ENCODE measurements at places on chromosomes 7 and 10.

DNA sequence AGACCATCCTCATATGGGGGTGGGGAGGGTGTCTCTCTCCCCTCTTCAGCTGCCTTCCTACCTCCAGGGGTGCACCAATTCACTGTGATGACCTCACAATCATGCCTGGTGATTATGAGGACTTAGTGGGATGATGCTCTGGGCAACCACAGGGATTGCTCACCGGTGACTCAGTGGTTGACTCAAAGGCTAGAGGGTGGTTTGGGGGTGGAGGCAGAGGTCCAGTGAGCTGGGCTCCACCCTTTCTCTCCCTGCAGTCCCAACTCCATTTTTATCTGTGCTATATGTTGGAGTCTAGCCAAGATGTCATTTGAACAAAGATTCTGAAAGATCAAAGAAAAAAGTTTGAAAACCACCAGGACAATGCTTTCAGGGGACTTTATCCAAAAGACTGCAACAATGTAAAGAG lies 286.9 kb downstream of the KCNMA1 start:
- peak; percentile 13 for DNase-seq

DNA sequence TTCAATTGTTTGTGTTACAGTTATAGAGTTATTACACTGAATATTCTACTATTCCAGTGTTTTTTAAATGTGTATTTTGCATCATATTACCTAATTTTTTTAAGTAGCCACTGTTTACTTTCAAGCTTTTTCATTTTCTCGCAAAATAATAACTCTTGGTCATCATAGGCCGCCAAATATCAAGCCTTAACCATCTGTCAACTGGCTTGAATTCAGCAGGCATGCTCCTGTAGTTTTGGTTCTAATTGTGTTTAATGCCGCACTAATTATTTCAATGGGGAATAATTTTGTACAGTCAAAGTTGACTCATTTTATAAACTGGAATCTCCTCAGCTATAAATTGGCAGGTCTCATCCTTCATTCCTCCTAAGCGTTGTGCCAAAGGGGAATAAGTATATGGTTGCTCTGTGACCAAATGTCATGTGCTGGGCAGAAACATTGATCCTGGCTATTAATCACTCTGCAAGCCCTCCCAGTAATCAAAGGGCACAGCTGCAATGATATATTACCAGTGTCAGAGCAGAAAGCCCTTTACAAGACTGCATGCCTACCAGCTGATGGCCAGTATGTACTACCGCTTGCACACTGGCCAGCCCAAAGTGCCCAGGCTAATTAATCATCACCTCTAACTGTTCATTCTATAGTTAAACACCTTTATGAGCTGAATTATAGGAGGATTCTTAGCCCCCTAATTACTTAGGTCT lies 74.8 kb downstream of the SKAP2 start:
- no peak for DNase-seq

DNA sequence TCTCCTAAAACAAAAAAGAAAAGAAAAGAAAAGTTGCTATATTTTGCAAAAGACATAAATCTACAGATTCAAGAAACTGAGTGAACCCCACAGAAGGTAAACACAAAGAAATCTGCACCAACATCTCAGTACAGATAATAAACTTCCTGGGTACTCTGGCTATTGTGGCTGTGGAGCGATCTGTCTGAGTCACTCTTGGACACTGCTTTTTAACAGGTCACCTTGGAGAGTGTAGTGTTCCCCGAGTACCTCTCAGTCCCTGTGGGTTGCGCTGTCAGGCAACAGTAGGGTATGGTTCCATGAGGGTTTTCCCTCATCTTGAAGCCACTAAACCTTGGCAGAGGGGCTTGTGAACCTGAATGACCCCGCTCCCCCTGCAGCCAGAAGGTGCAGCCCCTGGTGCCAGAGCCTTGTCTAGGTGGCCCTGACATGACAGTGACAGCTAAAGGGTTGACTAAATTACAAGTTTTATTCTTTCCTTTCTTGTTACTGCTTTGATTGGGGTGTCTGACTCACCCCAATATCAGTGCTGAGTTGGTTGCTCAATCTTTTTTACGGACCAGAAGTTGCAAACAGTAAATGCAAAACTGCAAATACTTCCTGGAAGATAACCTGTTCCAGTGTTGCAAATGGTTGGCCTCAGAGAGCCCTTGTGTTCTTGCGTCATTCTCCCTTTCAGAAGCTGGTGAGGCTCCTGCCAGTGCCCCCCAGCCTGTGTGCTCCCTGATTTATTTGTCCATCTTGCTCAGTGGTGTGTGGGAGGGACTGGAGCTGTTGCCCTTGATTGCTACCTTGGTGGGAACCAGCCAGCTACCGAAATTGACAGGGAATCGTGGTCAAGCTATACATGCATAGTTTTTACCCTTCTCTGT lies 30.6 kb downstream of the POR start:
- peak; percentile 39 for DNase-seq

DNA sequence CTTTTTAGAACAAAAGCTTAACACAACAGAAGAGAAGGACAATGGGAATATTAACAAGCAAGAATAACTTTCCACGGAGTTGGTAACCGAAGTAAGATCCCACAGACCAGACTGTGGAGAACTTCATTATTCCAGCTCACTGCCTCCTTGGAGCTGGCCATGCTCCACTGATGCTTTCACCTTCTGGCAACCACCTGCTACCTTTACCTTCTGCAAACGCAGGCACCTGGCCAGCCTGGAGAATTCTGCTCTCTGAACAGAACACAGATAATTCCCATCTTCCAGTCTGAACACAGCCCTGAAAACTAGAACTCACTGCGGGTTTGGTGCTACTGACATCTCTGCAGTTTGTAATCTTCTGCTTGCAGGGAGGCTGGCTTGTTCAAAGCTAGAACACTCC lies 66.5 kb downstream of the JAZF1 start:
- no peak for DNase-seq

DNA sequence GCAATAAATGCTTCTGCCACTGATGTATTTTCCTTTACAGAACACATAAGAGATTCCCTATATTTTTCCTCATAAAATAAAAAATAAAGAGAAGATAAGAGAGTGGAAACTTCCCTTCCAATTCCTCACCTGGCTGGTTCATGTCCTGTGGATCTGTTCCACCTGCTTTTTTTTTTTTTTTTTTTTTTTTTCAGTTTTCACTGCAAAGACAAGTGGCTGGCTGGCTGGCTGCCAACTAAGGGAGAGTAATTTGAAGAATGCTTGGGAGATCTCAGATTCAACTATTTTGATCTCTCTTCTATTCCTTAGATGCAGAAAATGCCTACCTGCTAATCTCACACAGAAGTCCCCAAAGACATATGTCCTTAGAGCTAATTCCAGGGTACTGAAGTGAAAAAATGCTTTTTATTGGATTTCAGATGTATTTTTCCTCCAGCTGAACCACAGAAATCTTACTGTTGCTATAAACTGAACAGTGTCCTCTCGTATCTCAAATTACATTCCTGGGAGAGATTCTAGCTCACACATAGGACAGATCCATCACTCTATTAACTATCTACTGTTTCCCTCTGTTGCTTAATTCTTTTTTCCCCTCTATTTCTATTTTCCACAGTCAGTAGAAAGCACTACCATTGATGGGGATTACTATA lies 120.8 kb downstream of the NRCAM start:
- DNase-seq = no peak

DNA sequence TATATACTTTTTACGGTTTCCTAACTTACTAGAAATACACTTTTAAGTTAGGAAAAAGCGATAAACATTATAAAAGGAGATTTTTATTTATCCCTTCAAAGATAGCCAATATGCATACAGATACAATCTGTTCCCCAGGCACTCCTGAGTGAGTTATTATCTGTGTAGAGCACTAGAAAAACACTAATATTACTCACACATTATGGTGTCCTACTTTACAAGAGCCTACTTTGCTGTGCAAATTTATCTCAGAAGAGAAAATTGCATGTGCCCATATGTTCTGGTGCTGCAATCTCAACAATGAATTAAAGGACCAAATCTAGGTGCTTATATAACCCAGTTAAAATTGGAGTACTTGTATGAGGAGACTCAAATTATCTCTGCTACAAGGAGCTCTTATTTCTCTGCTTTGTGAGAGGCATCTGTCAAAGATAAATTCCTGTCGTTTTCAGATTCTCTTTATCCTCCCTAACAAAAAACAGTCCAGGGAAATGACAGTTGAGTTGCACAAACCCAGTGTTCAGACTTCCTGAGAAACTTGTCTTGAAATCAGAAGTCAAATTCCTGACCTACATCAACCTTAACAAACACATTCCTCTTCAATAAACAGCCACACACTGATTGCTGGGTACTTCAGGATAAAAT lies 28.9 kb downstream of the CPA1 start:
- no peak for DNase-seq

GRCh38 chr7:24924375-24924774 lies 55.6 kb downstream of the OSBPL3 start:
- DNase-seq = peak; percentile 63

DNA sequence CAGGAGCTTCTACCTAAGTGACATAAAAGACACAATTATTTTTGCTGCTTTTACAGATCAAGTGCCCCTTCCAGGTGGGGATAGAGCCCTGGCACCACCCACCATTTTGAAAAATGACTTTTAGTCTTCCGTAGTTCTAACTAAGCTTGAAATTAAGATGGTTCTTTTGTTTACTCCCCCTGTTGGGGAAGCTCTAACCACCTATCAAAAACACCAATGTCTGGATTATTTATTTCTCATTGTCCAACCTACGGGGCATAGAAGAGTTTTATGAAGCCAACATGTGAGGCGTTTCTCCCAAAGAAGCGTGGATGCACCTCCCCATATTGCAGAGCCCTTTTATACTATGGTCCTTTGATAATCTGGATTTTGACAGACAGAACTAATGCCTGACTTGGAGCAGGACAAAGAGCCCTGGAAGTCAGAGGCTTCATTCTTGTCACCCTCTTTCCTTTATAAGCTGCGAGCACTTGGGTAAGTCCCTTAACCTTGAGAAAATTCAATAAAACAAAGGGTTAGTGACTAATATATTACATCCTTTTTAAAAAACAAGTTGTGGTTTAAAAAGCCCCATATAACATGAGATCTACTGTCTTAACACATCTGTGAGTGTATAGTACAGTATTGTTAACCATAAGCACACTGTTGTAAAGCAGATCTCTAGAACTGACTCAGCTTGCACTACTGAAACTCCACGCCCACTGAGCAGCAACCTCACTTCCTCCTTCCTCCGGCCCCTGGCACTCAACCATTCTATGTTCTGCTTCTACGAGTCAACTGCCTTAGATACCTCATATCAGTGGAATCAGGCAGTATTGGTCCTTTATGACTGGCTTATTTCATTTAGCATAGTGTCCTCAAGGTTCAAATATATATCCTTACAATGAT lies 67.5 kb downstream of the ATXN7L1 start:
- peak; percentile 96 for DNase-seq

DNA sequence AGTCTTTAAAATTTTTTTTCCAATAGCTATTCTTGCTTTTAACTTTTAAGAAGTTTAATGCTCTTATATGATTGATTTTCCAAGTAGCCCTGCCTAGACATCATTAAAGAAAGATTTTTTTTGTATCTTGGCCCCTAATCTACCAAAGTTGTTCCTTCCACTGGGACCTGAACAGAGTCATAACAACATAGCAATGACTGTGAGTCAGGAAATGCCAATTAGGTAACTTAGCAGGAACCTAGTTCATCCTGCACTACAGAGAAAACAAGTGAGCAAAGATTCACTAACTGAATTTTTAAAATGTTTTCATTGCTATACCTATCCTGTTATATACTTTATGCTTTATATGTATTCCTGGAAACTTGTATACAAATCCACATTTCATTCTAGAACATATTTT lies 284.7 kb downstream of the BICC1 start:
- no peak for DNase-seq

DNA sequence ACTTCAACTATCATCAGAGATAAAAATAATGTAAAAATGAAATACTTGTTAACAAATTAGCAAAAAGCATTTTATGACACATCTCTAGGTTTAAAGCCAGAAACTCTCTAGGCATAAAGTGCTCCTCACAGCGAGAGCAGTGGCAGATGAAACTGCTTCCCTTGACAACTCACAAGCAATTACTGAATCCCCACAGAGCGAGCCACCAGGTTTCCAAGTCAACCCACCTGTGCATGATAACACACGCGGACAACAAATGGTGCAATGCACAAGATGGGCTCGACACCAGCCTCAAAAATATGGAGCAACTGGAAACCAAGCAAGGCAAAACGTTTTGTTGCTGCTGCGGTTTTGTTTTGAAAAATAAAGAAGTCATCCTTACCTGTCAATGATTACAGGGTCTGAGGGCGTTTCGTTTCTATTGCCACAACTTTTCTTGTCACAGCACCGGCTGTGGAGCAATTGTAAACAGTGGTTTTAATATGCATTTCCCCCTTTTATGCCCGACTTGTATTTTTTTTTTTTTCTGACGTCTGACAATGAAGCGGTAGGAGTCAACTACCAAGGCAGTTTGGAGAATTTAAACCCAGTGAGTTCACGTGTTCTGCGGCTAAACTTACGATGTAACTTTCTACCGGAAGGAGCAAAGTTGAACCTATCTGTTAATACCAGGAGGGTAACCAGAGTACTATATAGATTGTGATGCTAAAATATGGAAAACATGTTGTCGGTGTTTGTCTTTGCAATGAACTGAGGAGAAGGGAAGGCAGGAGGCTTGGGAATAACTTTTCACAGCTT lies 7.0 kb downstream of the EBF3 start:
- no peak for DNase-seq

DNA sequence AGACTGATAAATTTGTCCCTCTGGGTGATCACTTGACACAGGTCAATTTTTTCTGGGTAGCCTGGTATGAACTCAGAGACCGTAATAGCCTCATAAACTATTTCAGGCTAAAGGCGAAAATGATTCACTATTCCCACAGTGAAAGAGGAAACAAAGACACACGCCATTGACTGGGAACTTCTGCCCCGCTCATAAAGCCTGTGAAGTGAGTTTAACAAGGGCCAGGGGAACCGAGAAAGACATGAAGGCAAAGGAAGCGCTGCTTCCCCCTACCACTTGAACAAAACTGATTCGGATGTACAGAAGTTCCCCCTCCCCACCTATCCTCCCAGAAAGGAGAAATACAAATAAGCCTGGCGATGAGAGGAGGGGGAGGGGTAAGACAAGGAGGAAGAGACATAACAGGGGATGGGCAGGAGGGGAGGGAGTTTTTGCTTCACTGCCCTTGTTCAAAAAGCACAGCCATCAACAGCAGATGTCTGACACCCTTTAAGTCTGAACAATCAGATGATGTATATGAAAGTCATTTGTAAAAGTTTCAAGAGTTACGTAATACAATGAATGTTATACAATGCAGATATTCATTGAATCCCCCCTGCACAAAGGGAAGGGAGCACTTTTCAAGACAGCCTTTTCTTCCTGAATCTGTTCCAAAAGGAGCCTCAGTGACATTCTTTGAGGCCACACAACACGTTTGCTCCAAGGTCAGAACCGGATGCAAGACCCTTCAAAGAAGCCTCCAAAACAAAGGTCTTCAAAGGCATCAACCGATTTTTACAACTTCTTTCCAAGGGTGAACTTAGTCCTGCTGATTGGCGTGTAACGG lies 734 bp downstream of the ABCB4 start:
- DNase-seq = no peak
